ENCODE measurements at places on chromosomes 12 and 14. TPM values are rescaled to one million over a fixed set of nuclear protein-coding genes. Genes with fewer than 3 reads are reported as not detected.

The IGFBP6 gene
- total RNA-seq, result 250 TPM

The NDUFA12 gene
- total RNA-seq, result 119 TPM

The COQ10A gene
- 11.3 TPM for total RNA-seq

The PLEK2 gene
- 22.0 TPM for total RNA-seq

The CYP27B1 gene
- 8.7 TPM for total RNA-seq

The C12orf42 gene
- total RNA-seq, result not detected

The NGB gene
- total RNA-seq, result not detected

The CEBPE gene
- not detected for total RNA-seq

The PRH2 gene
- total RNA-seq, result not detected

The TCL1B gene
- not detected for total RNA-seq

The OTOGL gene
- 0.11 TPM for total RNA-seq

The DLGAP5 gene
- total RNA-seq, result not detected

The KRT79 gene
- not detected for total RNA-seq

The C12orf60 gene
- total RNA-seq, result 2.5 TPM

The CFAP54 gene
- 3.4 TPM for total RNA-seq

The NRIP2 gene
- total RNA-seq, result 0.88 TPM

The NRL gene
- 2.1 TPM for total RNA-seq

The ZC3H10 gene
- 5.0 TPM for total RNA-seq

The CLEC7A gene
- 2.7 TPM for total RNA-seq

The TSFM gene
- 22.6 TPM for total RNA-seq

The CCDC198 gene
- not detected for total RNA-seq

The HOXC9 gene
- 0.22 TPM for total RNA-seq

The WIF1 gene
- not detected for total RNA-seq
